H1 (cell line): ENCODE measurements at places on chromosomes 5 and 9. TPM values are rescaled to one million over a fixed set of nuclear protein-coding genes. Genes with fewer than 3 reads are reported as not detected.

BAAT gene
- total RNA-seq, result 0.17 TPM in 1 of 2 replicates, not detected in the other

RAB3C gene
- total RNA-seq, result 18.3 and 19.6 TPM in 2 replicates

GRCh38 chr5:158302029-158302428 is 443.1 kb upstream of the CLINT1 start:
- no peak for DNase-seq

- DNase-seq, result no peak
Measured at GRCh38 chr9:88464851-88465250, 70.1 kb upstream of the NXNL2 start.

DNA sequence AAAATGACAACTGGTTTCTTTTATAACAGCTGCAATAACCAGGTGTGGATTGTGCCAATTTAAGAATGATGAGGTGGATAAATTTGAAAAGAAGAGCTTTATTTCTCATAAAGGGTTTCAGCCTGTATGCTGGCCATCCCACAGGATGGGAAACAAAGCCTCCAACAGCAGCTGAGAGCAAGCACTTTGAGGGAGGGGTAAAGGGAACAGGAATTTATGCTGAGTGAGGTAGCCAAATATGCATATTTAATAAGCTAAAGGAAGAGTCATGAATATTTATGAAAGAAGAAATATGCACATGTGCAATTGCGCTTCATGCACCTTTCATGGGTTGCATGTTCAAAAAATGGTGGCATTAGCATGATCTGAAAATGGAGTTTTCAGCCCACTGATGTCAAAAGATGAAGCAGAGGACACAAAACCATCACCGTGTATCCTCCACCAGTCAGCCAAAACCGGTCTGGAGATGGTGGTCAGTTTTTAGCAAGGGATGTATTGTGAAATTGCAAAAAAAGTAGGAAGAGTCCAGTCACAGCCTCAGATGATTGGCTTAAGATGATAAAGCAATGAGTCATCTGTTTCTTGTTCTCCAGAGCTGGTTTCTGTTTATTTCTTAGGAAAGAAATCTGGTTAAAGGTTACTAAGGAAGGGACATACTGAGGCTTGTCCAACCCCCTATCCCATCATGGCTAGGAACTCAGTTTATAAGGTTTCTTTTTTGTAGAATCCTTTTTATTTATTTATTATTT is 47.9 kb downstream of the DEPDC1B start:
- DNase-seq, result no peak

DNA sequence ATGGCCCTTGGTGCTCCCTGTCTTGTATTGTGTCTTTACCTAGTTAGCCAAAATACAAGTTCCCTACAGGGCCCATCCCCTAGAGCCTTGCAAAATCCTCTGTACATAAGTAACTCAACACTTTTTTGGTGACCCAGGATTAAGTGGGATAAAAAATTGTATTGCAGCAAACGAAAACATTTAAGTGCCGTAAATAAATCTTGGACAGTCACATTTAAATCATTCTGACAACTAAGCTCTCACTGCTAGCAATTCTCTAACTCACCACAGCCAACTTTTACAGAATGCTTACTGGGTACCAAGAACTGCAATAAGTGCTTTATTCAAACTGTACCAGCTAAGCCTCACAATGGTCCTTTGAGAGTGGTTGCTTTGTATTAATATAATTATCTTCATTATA is 56.6 kb downstream of the GNAQ start:
- no peak for DNase-seq

DNA sequence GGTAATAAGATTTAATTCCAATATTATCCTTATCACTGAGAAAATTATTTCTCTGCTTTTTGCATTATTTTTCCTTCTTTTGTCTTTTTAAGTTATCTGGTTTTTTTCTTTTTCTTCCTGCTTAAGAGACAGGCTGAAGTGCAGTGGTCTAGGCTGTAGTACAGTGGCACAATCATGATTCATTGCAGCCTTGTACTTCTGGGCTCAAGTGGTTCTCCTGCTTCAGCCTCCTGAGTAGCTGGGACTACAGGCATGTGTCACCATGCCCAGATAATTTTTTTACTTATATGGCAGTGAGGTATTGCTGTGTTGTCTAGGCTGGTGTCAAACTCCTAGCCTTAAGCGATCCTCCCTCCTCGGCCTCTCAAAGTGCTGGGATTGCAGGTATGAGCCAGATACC is 93.9 kb downstream of the SLC44A1 start:
- no peak for DNase-seq

GRCh38 chr5:95392593-95393182 is 1.5 kb downstream of the FAM81B start:
- no peak for DNase-seq

- no peak for DNase-seq
Measured at GRCh38 chr5:167312225-167312624, 979.2 kb upstream of the WWC1 start.
